Stimulated activated CD8-positive, alpha-beta memory T cell treated with anti-CD3 and anti-CD28 coated beads, Interleukin-7, amount 100 ng/mL, for 48 hours (primary cell): ENCODE measurements at places on chromosomes 7 and 10.

- no peak for DNase-seq
Measured at GRCh38 chr10:4254101-4254994, 469.3 kb upstream of the KLF6 start.

- no peak for DNase-seq
Measured at GRCh38 chr10:60575105-60575504, 185.4 kb upstream of the ANK3 start.

- no peak for DNase-seq
Measured at GRCh38 chr7:155770241-155770640, 42.0 kb downstream of the SHH start.

DNA sequence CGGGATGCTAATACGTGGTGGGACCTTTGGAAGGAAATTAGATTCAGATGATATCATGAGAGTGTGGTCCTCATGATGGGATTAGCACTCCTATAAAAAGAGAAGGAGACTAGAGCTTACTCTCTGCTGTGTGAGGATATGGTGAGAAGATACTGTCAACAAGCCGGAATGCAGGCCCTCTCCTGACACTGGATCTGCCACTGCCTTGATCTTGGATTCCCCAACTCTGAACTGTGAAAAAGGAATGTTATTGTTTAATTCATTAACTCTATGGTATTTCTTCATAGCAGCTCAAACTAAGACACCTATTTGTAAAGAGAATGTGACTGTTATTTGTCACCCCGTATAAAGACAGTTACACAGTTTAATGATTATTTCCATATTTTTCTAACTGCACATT lies 1227.5 kb upstream of the C7orf33 start:
- no peak for DNase-seq

DNA sequence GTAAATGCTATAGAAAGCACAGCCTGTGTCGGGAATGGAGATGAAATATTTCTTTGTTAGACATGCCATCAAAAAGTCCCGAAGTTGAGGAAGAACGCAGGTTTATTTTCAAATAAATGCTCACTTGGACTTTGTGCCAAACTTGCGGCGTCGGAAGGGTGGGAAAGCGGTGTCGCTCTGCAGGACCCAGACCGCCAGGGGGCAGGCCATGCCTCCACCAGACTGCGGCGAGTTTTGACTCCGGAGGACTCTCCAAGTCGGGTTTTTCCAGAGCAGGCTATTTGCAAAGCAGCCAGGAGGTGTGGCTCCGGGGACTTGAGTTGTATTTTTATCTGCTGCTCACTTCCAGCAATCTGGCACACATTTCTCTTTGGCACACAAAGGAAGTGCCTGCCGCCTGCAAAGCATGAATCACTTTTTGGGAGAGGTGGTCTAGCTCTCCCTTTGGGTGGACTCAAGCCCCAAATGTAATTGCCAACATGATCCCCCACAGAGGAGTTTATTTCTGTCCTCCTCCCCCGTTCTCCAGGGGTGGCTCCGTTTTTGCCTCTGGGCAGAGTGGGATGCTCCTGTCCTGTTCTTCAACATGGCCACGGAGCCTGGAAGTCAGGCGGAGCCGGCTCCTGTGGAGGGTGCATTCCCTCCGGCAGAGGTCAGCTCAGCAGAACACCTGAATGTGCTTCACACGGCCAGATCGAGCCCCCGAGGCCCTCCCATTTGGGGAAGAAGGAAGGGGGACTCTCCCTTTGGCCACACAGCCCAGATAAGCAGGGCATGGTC lies 82.3 kb upstream of the GPR26 start:
- no peak for DNase-seq

DNA sequence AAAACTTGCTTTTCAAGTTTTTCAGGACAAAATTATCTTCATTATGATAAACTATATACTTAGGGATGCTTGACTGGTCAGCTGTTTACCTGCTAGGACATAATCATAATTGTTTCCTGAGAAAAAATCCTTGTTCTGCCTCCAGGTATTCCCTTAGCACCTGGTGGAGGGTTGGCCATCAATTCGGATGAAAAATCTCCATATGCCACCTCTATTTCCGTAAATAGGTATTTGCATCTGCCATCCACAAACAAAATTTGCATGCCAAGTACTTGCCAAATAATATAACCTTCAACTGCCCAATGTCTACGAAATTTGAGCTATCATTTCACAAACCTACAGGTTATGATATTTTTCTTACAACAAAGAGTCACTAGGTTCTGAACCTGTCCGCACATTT lies 126.2 kb downstream of the RNF133 start:
- no peak for DNase-seq

- no peak for DNase-seq
Measured at GRCh38 chr7:82291931-82292330, 151.6 kb downstream of the CACNA2D1 start.

GRCh38 chr7:69531050-69531449 lies 67.2 kb upstream of the AUTS2 start:
- no peak for DNase-seq

DNA sequence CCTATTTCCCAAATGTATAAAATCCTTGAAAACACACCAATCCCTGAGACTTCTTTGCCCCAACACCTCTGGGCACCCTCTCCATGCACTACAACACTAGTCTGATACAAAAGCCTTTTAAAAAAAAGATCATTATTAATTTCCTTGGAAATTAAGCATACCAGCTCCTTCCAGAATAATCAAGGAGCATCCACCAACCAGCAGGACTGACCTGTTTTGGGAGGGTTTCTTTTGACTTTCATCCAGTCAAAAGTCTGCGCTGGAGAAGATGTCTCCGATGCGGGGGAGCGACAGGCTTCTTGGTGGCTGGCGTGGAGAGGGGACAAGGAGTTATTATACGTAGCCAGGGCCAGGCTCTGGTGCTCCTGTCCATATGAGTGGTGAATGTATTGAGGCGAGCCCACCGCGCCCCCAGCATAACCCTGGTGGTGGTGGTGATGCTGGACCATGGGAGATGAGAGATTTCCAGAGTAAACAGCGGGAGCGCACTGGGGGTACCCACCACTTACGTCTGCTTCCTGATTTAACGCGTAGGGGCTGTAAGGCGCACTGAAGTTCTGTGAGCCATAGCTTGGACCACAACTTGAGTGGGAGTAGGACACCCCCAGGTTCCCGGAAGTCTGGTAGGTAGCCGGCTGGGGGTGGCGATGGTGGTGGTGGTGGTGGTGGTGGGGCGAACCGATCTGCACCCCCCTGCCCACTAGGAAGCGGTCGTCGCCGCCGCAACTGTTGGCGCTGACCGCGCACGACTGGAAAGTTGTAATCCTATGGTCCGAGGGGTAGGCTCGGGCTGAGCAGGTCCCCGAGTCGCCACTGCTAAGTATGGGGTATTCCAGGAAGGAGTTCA lies 527 bp downstream of the HOXA1 start:
- no peak for DNase-seq

DNA sequence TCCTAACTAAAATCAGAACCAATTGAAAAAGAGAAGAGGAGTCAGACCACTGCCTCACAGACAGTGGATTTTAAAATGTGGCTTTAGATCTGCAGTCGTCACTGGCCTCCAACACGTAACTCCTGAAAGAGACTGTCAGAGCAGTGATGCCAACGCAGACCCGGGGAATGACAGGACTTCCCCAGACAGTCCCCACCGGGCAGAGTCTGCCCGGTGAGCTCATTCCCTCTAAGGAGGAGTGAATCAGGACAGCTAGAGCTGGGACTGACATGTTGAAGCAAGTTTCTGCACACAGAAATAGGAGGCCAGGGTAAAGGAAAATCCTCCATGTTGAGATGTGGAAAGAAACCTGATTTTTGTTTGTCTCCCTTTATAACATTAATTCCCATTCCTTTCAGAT lies 105.0 kb downstream of the TES start:
- DNase-seq, result no peak

DNA sequence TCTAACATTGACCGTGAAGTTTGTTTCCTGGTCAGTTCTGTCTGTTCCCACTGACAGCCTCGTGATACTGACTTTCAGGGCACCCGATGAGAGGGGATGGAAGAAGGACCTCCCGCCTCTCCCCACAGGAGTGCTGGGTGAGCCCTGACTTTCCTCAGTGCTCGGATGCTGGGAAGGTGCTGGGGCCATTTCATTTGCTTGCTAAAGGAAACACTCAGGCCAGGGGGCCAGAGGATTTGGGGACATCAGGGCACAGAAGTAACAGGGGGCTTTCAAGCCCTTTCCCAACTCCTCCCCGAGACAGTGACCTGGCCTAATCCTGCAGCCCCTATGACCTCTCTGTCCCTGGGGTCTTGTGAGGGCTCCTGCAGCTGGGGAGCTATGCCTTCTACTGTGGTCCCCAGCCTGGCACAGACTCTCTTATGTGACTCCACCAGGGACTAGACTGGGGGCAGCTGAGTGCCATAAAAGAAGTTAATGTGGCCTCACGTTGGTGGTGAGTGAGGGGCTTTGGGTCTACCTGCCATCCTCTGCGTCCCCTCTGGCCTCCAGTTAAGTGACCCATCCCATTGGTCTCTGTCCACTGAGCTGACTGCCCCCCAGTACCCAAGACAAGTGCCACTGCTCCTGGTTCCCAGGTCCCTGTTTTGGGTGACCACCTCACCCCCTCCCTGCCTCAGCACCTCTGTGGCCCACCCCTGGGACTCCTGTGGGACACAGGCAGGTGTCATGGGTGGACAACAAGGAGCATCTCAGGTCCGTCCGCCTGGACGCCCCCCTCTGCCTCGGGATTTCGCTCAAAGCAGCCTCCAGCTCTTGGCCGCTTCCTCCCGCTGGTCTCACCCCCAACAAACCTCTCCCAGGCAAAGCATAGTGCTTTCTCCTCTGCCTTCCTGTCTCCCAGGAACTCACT lies 33.4 kb upstream of the HSPA12A start:
- DNase-seq, result no peak

DNA sequence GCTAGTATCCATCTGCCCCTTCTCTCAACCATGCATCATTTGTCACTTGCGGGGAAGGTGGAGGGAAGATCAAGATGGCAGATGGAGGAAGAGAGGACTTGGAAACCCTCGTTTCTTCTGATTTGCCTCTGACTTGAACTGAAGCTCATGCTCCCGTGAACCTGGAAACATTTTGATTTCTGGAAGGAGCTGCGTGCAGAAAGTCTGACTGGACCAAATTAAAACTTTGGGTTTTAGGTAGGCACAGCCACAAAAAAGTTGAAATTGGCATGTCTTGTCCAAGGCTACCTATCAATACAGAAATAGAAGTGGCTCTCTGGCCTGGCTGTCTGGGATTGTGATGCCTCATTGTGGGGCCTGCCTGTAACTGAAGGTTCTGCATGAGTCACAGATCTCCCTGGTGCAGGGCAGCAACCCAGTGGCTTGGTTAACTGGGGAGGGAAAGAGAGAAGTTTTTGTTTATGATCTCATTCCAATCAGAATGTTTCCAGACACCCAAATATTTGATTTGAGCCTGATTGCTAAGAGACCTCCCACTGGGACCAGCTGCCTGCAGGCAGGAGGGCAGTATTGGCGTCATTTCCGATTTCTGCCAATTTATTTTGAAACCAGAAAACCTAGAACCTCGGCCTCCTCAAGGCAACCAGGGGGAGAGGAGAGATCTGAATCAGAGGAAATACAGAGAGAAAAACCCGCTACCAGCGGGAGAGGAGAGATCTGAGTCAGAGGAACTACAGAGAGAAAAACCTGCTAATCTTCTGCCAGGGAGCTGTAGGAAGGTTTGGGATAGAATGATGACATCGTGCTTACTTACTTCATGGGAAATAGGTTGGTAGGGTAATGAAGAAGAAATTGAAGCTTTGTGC lies 363.6 kb downstream of the ANKRD30A start:
- no peak for DNase-seq
